ENCODE measurements at places on chromosomes 3 and 15.

- no peak for DNase-seq
These were observed 63.2 kb upstream of the HRH1 start for GRCh38 chr3:11091088-11091590.

- DNase-seq: no peak
These were observed 28.4 kb upstream of the SMAD6 start for GRCh38 chr15:66673410-66674322.

DNA sequence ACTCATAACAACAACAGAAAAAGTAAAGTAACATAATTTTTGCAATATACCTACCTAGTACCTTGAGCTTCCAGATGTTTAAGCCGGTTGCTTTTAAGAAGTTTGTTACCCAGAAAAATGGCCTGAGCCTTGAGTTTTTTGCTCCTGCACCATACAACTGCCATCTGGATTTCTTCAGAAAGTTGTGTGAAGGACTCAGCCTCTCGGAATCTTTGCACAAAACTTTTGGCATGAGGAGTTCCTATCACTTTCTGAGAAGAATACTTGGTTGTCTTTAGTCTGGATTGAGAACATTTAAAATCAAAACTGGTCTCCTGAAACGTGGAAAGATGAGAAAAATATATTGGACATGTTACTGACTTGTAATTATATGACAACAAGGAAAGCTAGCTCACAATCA lies 17.3 kb downstream of the GTPBP8 start:
- no peak for DNase-seq

GRCh38 chr15:39770748-39771689 lies 11.6 kb downstream of the FSIP1 start:
- no peak for DNase-seq

DNA sequence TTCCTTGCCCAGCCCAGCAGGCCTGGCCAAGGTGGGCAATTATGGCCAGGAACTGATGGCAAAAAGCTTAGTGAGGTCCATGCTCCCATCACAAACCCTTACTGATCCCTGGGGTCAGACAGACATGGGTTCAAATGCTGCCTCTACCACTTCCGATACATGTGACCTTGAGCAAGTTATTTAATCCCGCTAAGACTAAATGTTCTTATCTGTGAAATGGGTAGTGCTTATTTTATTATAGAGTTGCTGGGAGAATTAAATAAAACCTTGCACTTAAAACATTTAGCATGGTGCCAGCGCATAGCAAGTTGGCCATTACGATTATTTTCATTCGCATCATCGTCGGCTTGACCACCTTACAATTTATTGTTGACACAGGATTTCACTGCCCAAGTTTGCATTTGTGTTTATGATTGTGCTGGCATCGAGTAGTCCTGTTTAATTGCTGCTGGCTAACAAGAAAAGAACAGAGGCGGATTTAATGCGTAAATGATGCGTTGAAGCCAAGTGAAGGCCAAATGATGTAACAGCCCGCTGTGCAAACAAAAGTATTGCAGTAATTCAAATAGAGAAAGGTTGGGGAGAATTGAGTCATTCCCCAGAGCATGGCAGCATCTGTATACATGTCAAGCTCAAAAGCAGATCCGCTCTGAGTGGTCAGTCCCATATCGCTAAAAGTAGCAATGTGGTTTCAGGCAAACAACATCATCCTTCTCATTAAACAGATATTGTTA lies 7.3 kb upstream of the FURIN start:
- DNase-seq: peak; percentile 83

DNA sequence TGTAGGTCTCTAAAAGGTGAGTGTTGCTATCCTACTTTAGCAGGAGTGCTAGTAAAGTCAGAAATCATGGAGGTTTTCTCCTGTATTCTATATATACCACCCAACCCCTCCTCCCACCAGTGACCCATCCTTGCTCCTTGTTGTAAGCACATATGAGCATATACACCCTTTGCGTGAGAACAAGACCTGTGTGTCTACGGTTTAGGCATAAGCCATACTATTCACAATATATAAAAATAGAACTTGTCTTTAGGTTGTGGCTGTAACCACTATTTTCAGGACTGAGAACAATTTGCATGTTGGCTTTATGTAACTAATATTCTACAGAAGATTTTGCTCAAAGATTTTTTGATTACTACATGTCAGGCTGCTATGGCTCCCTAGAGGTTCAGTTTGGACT lies 59.1 kb upstream of the TOP2B start:
- DNase-seq: no peak

GRCh38 chr3:122985539-122985938 lies 42.0 kb downstream of the SEMA5B start:
- no peak for DNase-seq

DNA sequence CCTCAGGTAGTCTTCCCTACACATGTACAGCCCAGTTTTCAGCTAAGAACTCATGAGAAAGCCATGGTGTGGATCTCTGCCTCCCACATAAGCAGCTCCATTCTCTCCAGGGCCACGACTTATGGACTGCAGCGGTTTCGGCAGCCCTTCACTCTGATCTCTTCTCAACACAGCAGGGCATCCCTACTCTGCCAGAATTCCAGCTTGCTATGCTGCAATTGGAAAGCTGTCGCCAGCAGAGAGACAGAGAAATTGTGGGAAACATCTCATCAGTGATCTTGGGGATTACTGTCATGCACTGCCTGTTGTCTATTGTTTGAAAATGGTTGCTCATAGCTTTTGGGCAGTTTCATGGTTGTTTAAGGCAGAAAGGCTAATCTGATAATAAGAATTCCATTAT lies 11.9 kb upstream of the BLM start:
- DNase-seq: peak; percentile 17

DNA sequence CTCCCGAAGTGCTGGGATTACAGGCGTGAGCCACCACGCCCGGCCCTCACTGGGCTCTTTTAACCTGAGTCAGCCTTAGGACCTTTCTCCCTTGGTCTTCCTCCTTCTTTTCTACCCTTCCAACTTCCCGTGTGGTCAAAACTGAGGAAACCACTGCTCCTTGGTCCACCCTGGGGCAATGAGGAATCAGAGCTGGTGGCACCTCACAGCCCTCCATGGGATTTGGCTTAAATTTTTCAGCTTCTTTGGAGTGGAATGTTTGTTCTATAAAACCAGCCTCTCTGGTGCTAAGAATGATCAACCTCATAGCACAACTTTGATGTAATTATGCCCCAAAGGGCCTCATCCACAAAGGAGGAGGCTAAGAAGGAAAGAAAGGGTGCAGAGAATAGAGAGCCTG lies 76.6 kb upstream of the CFAP20DC start:
- DNase-seq: no peak

DNA sequence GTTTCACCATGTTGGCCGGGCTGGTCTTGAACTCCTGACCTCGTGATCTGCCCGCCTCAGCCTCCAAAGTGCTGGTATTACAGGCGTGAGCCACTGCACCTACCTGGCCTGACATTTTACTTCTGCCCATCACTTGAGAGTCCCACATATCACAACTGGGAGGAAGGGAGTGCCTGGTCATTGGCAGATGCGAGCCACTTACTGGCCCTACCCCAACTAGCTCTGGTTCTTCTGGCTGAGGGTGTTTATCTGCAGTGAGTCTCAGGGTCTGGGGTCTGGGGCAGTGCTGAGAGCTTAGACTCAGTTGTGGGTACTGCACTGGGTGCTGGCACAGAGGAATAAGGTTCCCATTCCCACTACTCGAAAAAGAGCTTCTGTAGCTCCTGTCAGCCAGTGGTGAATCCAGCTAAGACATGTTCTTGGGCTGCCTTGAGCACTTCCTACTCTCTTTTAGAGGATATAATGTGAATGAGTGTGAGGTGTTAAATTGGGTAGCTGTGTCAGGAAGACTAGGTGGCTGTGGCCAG lies 30.2 kb downstream of the DAG1 start:
- DNase-seq: no peak

DNA sequence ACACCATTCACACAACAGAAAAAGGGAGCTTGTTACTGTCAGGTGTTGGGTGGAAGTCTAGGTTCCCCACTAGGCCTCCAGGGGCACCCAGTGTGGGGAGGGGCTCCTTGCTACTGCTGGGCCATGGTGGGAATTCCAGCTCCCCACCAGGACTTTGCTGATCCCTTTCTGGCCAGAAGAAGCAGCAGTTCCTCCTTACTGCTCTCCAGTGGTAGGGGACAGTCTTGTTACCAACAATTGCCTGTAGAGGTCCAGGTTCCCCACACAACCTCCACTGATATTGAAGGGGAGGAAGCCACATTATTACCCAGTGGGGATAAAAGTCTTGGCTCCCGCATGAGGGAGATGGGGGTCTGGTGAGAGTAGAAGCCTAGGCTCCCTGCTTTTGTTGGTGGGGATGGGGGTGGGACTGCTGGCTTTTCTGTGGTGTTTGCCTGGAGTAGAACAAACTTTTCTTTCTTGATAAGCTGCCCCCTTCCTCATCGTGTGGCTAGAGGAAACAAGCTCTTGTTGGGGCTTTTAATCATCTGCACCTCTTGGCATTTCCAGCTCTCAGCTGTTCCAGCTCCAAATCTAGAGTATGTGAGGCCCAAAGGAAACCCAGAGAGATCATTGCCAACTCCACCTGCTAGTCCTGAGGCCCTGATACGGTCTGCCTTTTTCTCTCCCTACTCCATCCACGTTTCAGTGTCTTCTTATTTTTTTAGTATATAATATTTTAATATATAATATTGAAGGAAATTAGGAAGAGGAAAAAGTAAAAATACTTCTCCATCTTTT lies 824.2 kb downstream of the AGBL1 start:
- no peak for DNase-seq

DNA sequence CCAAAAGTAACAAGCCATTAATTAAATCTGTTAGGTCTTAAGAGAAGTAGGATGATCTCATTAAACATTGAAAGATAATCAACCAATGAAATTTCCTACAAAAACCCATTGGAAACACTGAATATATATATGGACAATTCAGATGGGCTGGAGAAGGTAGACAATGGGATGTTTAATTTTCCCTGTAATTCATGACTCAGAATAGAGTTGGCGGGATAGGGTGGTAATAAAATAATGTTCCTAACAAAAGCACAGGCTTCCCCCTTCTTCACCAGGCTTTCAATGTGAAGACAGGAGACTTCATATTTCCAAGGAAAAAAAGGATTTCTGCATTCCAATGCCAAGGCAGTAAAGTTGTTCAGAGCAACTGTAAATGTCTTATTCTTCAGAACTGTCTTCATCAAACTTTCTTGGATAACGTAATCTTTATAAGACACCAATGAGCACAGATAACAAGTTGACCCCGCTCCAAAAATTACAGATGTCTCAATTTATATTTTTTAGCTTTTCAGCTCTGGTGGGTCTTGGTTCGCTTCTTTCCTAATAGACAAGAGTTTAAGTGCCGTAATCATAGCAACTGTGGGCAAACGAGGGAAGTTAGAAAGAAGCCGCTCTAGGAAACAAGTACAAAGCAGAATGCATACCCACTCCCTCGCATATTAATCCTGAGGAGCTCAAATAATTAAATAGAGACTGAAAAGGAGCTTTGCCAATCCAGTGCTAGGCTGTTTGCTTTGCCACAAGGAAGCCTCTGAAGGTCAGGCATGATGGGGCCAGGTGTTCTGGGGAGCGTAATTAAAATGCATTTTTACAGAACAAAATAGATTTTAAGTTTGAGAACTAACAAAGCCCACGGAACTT lies 377.0 kb downstream of the FOXP1 start:
- DNase-seq: no peak

DNA sequence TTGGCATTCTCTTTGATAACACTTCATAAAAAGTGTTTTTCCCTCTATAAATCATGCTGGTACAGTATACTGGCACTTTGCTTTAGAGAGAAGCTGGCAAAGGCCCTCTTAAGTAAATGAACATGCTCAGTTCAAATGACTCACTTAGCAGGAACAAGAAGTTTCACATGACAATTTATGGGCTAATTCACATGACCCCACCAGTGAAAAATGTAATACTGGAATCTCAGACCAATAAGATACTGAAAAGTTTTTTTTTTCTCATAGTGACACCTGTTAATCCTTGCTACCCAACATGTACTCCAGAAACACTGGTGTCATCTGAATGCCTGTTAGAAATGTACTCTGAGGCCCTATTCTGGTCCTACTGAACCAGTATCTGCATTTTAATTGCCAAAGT lies 13.9 kb downstream of the BTBD1 start:
- DNase-seq: no peak

DNA sequence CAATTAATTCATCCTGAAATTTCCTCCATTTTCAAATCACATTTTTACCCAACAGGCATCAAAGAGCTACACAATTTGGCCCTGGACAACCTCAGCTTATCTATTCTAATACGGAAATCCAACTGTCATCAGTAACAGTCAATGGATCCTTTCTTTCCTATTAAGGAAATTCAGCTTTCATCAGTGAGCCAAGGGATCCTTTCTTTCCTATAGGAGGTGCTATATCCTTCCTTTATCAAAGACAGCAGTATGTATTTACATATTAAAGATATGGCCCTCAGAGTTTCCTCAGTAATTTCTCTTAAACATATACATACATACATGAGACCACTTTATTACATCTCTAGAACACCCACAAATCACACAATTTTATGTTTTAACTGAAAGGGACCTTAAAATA lies 10.1 kb downstream of the DHX36 start:
- DNase-seq: no peak

DNA sequence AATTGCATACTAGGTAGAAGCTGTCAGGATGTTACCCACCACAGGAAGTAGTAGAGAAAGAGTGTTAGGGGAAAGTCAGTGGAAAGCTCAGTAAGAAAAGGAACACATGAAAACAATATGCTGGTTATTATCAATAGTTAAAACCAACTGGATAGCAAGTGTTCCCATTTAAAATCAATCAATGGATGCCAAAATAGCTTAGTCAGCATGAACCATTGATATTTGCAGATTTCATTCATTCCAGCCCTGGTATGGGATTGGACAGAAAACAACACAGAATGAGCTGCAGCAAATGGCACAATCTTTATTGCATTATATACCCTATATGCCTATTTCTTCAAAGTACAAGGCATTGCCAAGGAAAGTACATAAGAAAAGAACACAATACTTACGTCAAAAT lies 293.7 kb downstream of the EPHA6 start:
- no peak for DNase-seq

GRCh38 chr15:89051875-89052274 lies 36.4 kb upstream of the ABHD2 start:
- no peak for DNase-seq

DNA sequence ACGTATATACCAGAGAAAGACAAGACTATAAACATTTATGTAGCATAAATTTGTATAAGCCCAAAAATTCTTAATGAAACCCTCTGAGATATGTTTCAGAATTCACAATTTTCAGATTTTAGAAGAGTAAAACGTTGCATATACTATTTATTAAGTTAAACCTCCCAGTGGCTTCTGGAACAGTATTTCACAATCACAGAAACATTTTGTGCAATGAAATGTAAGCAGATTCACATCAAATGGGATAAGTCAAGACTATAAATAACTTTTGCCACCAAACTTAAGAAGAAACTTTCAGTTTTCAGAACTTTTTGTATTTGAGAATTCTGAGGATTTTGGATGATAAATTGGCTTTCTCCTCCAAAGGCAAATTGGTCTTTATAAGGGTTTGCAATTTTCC lies 9.2 kb downstream of the SLTM start:
- DNase-seq: no peak

GRCh38 chr15:55475842-55476241 lies 32.2 kb downstream of the DNAAF4 start:
- DNase-seq: no peak

GRCh38 chr3:45283471-45283870 lies 57.4 kb upstream of the TMEM158 start:
- no peak for DNase-seq

Data from NCI-H345 (cell line).